ENCODE measurements at places on chromosomes 3 and 15.

GRCh38 chr3:42043099-42043813 lies 47.9 kb upstream of the TRAK1 start:
- DNase-seq = no peak

DNA sequence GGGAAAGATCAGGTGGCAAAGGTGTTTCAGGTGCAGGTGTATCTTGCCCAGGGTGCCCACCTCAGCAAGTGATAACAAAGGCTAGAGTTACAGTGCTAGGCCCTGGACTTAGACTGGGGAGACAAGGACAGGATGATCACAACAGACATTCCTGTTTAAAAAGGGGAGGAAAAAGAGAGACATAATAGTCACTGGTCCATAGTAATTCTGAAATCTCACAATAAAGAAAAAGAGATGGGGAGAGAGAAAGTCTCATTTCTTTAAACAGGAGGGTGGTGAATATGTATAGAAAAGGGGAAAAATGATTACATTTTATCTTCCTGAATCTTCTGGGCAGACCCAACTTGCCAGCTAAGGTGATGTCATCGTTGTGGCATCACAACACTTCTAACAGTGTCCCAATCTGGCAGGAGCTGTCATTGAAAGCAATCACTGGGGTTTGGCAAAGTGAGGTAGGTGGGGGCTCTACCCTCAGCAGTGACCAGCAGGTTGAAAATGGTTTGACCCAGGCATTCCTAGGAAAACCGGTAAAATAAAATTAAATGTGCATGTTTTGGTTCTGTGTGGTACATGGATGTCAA lies 99.5 kb downstream of the ZNF621 start:
- peak; percentile 17 for DNase-seq

- DNase-seq = no peak
Measured at GRCh38 chr3:31370681-31371080, 162.0 kb upstream of the STT3B start.

GRCh38 chr15:52636459-52636858 lies 42.7 kb downstream of the ATOSA start:
- DNase-seq = no peak

- DNase-seq = peak; percentile 91
Measured at GRCh38 chr15:100940767-100941379, 21.7 kb downstream of the LRRK1 start.

DNA sequence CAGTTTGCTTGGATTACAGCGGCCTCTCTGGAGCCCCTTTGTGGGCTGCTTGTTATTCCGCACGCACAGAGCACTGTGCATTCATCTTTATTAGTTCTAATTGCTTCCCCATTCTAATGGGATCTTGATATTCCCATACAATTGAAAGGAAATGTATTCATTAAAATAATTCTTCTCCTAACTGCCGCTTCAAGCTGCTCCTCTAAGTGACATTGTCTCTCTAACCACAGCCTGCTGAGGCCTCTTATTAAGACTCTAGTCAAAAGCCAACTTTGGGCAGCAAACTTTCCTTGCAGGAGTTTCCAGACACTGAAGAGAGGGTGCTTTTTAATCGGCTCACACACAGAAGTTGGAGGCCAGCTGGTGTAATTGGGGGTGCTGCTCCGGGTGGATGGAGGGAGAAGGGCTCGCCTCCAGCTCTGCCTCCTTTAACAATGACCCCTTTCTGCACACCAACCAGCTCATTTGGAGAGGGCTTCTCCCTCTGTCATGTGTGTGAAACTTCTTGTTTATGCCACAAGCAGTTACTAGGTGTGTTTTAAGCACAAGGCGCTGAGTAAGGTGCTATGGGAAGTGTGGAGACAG lies 5.6 kb upstream of the MAGEF1 start:
- no peak for DNase-seq

GRCh38 chr3:45258317-45258716 lies 32.2 kb upstream of the TMEM158 start:
- DNase-seq = peak; percentile 86

DNA sequence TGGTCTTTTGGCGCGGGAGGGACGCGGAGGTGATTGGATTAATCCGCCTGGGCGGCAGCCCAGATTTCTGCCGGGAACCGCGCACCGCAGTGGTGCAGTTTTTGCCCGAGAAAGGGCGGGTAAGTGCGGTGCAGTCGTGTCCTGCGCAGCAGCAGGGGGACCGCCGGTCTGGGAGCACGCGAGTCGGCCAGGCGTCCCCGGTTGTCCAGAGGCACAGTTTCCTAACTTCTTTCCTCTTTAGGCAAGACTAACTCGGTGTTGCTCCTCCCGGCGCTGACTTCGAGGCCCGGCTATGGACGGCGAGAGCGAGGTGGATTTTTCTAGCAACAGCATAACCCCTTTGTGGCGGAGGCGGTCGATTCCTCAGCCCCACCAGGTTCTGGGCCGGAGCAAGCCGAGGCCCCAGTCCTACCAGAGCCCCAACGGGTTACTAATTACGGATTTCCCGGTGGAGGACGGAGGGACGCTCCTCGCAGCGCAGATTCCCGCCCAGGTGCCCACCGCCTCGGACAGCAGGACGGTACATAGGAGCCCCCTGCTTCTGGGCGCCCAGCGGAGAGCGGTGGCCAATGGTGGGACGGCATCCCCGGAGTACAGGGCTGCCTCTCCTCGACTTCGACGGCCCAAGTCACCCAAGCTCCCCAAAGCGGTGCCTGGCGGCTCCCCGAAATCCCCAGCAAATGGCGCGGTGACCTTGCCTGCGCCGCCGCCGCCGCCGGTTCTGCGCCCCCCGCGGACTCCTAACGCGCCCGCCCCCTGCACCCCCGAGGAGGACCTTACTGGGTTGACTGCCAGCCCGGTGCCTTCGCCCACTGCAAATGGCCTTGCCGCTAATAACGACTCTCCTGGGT lies 736 bp downstream of the ARHGEF26 start:
- DNase-seq = peak; percentile 13

DNA sequence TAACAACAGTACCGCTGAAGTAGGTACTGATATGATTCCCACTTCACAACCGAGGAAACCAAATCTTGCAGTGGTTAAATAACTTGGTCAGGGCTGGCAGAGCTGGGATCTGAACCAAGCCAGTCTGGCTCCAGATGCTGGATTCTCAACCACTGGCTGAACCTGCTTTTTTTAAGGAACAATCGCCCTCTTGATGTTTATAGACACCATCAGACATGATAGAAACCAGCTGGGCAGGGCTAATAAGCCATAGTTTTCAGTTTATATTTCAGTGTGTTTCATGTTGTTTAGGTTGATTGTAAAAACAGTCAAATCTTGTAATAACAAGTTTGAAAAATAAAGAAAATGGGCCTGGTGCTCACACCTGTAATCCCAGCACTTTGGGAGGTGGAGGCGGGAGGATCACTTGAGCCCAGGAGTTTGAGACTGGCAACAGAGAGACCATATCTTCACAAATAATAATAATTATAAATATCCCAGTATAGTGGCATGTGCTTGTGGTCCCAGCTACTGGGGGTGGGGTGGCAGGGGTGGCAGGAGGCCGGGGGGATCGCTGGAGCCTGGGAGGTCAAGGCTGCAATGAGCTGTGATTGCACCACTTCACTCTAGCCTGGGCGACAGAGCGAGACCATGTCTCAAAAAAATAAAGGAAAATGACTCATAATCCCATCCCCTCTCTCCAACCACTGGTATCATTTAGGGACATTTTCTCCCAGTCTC lies 36.7 kb downstream of the XYLB start:
- DNase-seq = no peak

DNA sequence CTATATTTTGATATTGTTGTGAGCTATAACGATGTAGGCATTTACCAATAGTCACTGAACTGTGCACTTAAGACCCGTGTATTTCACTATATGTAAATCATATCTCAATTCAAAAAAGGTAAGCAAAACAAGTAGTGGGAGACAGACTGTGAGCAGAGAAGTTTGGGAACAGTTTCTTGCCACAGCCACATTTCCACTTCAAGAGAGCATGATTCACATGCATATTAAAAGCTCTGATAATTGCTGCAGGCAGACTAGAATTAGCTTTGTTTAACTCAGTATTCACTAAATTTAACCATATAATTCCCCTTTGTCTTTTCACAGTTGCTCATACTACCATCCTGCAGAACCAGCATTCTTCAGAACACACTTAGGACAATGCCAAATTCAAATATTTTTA lies 168.4 kb upstream of the ZNF385D start:
- no peak for DNase-seq

DNA sequence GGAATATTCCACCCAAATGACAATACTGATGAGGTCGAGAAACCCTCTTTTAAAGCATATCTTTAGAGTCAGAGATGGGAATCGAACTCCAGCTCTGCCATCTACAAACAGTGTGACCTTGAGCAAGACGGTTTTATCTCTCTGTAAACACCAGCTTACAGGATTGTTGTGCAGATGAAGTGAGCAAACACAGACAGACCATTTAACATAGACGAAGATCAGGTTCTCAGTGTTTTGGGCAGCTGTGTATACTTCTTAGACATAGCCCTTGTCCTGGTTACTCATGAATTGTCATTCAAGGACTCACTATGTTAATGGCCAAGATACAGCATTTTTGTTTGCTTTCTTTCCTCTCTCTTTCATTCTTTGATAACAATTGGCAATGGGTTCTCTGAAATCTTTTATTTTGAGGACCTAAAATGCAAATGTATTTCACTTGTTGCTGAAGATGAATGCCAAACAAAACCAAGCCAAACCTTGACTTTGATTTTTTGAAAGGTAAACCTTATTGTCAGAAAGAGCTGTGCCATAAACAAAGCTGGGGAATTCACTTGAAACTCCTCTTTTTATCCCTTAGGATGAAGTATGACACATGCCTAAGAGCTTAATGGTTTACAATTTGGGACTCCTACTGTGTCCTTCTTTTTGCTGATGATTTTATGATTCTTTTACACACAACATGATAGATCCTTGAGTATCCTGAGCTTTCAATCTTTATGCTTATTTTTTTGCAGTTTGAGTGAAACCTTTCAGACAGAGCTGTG lies 250.0 kb upstream of the PDZRN3 start:
- no peak for DNase-seq

DNA sequence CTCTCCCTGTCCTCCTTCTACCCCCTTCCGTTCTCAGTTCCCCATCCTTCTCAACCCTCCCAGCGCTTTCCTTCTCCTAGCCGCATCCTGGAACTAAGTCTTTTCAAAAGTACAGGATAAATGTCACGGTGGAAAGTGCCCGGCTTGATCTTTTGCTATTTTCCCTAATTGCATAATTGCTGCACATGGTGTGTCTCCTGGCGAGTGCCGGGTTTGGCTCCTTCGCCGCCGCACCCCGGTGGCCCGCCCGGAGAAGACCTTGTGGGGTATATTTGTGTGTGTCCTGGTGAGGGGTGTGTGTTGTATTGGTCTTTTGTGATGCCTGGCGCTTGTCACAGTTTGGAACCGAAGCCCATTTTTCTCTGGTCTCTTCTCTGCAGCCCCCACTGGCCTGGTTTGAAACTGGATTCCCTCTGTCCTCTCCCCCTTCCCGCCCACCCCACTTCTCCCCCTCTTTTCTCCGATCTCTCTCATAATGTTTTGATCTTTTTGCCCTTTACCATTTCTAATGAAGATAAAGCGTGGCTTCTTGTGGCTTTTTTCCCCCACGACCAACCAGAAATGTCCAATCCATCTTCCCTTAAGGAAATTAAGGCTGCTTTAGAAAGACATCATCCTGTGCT lies 692 bp downstream of the UBE2E2 start:
- peak; percentile 71 for DNase-seq

DNA sequence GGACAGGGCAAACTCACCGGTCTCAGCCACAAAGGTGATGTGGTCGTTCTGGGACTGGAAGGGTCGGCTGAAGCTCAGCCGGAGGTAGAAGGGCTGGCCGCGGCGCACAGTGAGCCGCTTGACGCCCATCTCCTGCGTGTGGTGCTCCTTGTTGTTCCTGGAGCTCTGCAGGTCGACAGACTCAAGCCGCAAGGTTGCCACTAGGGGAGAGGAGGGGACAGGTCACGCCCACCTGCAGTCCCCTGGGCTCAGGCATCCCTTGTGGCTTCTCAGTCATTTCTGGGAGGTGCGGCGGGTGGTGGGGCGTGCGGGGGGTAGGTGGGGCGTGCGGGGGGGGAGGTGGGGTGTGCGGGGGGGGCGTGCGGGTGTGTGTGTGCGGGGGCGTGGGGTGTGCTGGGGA lies 26.7 kb upstream of the TGM5 start:
- DNase-seq = no peak

DNA sequence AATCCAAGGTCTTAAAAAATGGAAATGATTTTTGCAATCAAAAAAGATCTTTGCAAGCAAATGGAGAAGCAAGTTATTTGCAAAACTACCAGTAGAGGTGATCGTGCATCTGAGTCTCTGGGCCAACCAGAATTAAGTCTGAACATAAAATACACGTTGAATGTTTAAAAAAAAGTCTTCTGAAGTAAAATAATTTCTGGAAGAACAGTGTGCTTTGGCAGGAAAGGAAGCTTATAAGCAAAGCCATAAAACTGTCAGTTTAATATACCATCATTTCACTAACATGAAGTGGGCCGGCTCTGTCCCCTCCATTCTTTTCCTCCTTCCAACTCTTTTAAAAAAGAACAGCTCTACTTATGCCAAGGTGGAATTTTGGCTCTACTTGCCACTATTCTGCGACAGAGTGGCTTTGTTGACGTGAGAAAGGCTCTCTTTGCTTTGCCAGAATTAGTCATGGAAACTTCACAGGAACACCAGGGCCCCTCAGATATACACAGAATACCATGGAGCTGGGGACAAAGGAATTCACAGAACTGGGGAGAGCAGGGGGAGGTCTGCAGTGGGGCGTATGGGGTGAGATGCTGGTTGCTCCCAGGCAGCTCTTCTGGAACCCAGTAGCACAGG lies 29.8 kb downstream of the FSTL1 start:
- DNase-seq = no peak

- DNase-seq = no peak
Measured at GRCh38 chr3:170049146-170050000, 11.6 kb downstream of the GPR160 start.

DNA sequence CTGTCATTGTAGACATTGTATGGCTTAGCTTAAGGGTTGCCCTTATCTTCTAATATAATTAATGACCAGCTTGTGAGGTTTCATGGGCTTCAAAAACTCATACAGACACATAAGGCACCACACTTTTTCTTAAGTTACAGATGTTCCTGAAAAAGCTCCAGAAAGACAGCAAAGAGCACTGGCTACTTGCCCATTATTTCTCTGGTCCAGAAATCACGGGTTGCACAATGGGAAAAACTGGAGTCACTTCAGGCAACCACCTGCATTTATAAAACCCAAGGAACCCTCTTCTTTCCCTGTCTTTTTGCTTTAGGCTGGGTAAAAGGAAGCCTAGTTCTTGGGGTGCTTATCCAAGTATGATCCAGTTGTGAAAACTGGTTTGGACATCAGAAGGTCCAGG lies 2.3 kb upstream of the COL6A6 start:
- DNase-seq = no peak

GRCh38 chr15:49423901-49424550 lies 984 bp downstream of the FGF7 start:
- DNase-seq = no peak

- DNase-seq = no peak
Measured at GRCh38 chr3:146929696-146930095, 324.6 kb upstream of the PLSCR5 start.

DNA sequence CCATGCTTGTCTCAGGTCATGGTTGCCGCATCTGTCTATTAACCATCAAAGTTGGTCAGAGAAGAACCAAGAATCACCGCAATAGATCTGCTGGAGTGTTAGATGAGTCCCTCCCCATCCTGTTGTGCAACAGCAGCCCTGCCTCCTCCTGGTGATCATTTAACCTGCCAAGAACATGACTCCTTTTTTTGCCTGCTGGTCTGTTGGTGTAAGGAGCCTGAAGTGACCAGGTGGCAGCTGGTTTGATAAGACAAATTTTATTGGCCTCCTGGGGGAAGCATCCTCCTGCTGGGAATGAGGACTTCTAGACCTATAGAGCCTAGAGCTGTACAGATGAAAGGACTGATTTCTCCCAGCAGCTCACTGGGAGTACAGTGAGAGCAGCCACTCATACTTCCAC lies 43.5 kb upstream of the RAF1 start:
- DNase-seq = no peak

- DNase-seq = no peak
Measured at GRCh38 chr3:57980416-57980815, 27.8 kb upstream of the FLNB start.
